Stimulated activated CD4-positive, alpha-beta T cell treated with anti-CD3 and anti-CD28 coated beads, Interleukin-2, amount 100 ng/mL, for 48 hours (primary cell): ENCODE measurements at places on chromosomes 5 and 9.
A peak's percentile ranks its signal among the peaks of the same experiment; 100 is the strongest.

- no peak for DNase-seq
Measured at GRCh38 chr9:91646702-91647101, 223.1 kb upstream of the NFIL3 start.

GRCh38 chr5:39328731-39329130 is 35.6 kb downstream of the C9 start:
- no peak for DNase-seq

GRCh38 chr5:43711496-43711895 is 108.5 kb downstream of the NNT start:
- DNase-seq = no peak

GRCh38 chr9:21779397-21779796 is 23.0 kb upstream of the MTAP start:
- no peak for DNase-seq

DNA sequence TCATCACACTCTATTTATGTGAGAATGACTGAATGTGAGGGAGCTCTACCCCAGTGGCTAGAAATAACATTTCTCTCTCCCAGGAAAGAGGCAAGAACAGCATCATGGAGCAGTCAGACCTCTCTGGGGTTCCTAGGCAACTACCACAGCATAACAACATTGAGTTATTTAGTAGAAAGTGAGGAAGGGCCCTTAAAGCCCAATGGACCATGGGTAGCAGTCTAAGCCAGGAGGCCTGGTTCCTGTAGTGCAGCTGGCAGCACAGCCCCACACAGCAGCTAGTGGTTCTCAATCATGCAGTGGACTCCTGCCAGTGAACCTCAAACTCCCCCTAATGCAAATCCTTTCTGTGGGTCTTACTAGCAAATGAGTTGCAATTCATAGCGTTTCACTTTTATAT is 55.3 kb downstream of the SPEF2 start:
- DNase-seq = peak; percentile 11

GRCh38 chr9:68969538-68969937 is 44.4 kb downstream of the PRKACG start:
- no peak for DNase-seq

DNA sequence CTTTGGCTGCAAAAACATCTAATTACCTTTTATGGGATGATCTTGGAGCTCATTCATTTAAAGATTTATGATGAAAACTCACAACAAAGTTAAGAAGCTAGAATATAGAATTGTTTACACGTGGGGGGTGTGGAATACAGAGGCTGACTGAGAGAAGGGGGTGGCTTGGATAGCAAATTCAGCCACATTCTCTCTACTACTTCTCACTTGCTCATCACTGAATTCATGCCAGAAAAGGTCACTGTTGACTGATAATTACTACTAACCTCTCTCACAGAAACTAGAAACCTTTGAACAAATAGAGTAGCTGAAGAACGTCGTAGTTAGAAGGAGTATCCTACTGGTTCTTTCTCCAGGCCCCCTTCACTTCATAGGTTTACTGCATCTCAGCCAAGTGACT is 808.2 kb downstream of the BRINP1 start:
- DNase-seq = no peak

DNA sequence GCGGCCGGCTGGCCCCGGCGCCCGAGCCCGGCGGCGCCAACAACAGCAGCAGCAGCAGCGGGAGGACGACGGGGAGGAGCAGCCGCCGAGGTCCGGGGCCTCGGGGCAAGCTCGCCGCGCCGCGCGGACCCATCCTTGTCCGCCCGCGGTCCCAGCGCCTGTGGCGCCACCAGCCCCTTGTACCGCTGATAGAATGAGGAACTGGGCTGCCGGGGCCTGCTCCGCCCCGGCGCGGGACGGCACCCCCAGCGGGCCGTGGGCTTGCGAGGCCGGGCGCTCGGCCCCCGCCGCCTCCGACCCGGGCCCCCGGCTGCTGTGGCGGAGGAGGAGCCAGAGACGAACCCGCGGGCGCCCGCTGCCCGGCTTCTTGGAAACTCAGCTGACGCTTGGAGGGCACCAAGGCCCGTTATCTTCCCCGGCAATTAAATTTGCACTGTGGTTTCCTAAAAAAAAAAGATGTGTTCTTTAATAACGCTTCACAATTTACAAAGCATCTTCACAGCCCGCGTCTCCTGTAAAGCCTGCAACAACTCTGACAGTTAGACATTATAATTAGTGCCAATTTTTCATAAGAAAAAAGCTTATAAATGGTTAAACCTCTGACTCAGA is at the start of gene ARSB:
Gene ARSB (minus strand): TSS at position 195 of the 609 bp plus-strand sequence. CDS start 62 bp downstream, at position 133.
- DNase-seq = peak; percentile 45

DNA sequence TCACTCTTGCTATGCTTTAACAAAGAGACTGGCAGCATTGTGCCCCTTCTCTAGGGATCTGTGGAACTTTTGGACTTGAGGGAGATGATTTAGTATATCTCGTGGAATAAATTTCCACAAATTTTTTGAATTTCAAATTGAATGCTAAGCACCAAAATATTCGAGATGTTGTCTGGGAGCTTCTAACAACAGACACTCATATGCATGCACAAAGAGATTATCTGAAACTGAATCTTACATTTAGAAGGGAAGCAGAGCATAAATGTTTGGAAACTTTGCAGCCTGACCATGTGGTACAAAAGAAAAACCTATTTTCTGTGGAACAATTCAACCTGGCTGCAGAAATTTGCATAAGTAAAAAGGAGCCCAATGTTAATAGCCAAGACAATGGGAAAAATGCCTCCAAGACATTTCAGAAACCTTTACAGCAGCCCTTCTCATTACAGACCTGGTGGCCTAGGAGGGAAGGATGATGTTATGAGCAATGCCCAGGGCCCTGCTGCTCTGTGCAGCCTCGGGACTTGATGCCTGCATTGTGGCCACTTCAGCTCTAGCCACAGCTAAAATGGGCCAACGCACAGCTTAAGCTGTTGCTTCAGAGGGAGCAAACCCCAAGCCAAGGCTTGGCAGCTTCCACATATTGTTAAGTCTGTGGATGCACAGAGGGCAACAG is 285.8 kb upstream of the FAM174A start:
- DNase-seq = no peak

GRCh38 chr5:113678924-113679575 is 165.6 kb downstream of the YTHDC2 start:
- peak; percentile 11 for DNase-seq

GRCh38 chr9:70222354-70222753 is 36.4 kb upstream of the SMC5 start:
- DNase-seq = no peak

DNA sequence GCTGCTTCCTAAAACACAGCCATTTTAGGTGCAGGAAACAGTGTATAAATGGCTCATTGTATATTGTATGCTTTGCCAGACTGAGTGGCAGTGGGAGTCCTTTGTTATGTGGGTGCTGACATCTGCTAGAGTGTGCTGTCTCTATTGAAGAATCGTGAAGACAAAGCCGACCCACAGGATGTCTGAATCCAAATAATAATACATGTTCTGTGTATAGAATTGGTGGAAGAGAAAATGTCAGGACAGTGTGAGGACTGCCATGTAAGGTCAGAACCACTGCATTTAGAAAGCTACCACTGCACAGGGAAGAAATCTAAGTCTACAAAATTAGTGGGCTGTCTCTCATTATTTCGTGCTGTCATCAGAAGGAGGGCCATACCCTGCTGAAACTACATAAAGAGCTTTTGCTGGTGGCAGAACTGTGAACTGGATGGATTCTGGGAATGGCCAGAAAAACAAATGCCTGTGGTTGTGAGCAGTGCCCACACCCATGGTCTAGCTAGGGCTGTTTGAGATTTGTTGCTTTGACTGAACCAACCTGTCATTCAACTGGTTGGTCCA is 2.5 kb downstream of the IL7R start:
- no peak for DNase-seq

DNA sequence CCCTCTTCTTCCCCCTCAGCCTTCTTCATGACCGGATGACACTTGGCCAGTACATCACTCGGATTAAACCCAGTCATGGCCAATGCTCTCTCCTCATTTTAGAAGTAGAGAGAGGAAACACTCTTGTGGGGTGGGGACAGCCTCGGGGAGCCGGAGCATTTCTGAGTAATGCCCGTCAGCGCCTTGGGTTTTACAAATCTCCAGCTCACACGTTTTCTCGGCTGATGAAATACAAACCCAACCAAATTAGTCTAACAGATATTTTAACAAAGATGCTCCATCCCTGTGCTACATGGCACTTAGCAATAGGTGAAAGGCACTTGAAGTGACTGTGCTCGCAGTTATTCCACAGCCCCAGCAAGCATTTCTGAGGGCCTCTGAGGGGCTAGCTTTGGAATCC is 51.7 kb downstream of the ZNF366 start:
- no peak for DNase-seq

DNA sequence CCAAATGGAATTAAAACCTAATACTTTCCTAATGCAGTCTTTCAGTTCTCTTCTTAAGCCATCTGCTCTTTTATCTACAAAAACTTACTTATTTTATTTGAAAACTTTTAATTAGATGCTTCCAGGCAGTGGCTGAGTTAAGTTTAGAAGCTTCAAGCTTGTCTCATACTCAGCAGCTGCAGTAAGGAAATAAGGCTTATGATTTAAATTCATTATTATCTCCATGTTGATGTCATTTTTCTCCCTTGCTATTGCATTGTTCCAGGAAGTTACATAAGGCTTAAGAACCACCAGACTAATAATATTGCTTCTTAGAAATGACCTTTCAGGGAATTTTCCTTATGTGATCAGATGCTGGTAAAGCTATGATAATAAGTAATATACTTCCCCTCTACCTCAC is 119.6 kb downstream of the PPP2R2B start:
- DNase-seq = no peak

GRCh38 chr9:128733256-128733655 is 9.3 kb upstream of the ZDHHC12 start:
- DNase-seq = no peak

DNA sequence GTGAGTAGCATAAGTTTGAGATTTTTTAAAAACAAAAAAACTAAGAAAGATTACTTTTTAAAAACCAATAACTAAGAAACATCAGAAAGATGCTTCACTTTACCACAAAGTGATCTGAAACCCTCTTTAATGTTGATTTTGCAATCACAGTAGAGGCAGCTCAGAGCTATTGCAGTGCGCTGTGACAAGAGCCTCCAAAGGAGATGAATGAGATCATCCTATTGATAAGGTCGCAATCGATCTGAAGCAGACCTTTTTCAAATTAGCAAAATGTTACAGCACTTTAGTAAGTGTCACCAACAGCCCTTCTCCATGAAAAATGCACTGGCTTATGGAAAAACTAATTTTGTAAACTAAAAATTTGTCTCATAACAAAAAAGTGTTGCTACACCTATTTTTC is 284.6 kb upstream of the EFNA5 start:
- no peak for DNase-seq

- DNase-seq = no peak
Measured at GRCh38 chr5:95948631-95949030, 13.0 kb downstream of the ELL2 start.

DNA sequence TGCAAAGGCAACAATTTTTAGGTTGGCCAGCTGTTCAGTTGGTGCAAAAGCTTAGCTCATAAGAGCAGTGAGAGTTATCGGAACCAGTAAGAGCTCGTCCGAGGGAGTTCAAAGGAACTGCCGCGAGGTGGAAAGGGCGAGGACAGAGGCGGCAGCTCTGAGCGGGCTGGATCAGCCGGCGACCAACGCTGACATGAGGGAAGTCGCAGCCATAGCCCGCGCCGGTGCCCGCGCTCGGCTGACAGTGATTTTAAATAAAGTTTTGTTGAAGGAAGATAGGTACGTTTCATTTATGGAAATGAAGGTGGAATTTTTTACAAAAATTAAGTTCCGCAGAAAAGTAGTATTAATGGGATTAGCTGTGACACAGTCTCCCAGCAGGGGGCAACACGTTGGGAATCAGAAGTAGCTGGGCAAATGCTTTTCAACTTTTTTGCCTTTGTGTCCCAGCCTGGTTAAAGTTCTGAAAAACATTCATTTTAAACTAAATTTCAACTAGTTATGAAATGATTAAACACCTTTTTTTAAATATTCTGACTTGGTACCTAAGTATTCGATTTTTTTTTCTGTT is 43.2 kb downstream of the FBXO4 start:
- no peak for DNase-seq

DNA sequence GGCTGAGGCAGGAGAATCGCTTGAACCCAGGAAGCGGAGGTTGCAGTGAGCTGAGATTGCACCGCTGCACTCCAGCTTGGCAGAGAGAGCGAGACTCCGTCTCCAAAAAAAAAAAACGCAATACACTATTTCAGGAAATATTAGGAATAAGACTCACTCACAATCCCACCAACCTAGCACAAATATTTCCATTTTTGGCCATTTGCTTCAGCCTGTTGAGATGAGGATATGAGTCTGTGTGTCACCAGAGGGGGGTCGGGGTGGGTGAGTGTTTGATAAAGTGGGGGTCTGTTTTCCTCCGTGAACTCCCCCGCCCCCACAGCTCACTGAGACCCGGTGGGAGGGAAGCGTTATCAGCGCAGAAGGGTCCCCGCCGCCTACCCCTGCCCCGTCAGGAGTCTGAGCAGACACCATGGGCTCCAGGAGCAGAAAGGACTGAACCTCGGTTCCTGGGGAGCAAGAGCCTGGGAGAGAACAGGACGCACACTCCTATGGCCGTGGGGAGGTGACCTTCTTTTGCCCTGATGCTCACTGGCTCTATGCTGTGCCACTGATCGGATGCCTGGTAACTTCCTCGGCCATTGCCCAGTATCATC is 153.8 kb upstream of the PHYKPL start:
- no peak for DNase-seq

- DNase-seq = no peak
Measured at GRCh38 chr9:35675732-35676392, 2.1 kb downstream of the CA9 start.

DNA sequence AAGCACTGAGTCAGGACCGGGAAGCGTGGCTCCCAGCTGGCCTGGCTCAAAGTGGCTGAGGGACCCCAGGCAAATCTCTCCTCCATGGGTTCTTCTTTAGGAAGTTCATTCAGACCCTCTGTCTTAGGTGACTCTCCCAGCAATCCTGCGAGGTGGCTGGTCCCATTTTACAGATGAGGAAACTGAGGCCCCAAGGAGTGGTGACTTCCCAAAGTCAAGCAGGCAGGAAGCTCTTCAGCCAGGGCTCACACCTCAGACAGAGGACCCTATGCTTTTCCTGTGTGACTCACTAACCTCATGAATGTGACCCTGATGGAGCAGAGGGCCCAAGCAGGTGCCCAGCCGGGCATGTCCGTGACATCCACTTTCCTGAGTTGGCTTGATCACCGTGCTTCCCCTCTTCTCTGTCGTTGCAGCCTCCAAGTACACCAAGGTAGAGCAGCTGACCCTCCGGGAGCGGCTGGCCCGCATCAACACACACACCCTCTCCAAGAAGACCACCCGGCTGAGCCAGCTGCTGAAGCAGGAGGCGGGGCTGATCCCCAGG is 36.5 kb downstream of the ARHGEF37 start:
- DNase-seq = no peak

- no peak for DNase-seq
Measured at GRCh38 chr9:91580136-91580535, 156.5 kb upstream of the NFIL3 start.
